ENCODE measurements at places on chromosomes 5 and 9.

GRCh38 chr5:133370904-133371303, 241.4 kb downstream of the FSTL4 start:
- no peak for DNase-seq

DNA sequence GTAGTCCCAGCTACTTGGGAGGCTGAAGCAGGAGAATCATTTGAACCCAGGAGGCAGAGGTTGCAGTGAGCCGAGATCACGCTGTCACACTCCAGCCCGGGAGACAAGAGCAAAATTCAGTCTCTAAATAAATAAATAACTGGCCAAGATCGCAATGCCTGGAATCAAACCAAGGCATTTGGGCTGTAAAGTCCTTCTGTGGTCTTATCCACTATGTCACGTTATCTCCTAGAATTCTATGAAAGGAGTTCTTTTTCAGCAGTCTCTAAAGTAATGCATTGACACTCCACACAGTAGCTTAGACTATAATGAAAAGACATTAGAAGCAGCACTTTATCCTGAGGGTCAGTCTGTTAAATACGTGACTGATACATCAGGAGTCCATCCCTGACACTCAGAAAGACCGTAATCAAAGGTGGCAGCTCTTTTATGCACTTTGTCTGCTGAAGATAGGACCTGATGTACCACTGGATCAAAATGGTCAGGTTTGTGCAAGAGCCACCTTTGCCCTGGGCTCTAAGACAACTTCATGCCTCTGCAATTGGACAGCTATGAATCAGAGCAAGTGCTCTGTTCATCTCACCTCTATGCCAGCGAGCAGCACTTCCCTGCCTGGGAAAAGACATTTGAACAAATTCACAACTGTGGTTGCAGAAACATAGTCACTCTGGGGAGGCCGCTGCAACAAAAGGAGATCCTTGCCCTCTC, 31.7 kb upstream of the GNA14 start:
- DNase-seq: no peak

- DNase-seq: no peak
Measured at GRCh38 chr9:20659474-20659967, 24.5 kb upstream of the FOCAD start.

GRCh38 chr5:108271127-108271526, 110.8 kb downstream of the FBXL17 start:
- no peak for DNase-seq

DNA sequence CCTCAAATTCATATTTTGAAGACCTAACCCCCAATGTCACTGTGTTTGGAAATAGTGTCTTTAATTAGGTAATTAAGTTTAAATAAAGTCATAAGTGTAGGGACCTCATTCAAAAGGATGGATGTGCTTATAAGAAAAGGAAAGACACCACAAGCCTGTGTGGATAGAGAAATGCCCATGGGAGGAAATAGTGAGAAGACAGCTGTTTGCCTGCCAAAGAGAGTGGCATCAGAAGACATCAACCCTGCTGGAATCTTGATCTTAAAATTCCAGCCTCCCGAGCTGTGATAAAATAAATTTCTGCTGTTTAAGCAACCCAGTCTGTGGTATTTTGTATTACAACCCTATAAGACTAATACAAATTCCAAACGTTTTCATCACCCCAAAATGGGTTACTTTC, 1867.9 kb upstream of the NUDT12 start:
- no peak for DNase-seq

Data from GM18507 (cell line).